Sciatic nerve (tissue), 2 donors: ENCODE measurements at places on chromosomes 6 and 20.

- DNase-seq = no peak
Observed at GRCh38 chr6:40112350-40112749, 178.1 kb upstream of the MOCS1 start.

DNA sequence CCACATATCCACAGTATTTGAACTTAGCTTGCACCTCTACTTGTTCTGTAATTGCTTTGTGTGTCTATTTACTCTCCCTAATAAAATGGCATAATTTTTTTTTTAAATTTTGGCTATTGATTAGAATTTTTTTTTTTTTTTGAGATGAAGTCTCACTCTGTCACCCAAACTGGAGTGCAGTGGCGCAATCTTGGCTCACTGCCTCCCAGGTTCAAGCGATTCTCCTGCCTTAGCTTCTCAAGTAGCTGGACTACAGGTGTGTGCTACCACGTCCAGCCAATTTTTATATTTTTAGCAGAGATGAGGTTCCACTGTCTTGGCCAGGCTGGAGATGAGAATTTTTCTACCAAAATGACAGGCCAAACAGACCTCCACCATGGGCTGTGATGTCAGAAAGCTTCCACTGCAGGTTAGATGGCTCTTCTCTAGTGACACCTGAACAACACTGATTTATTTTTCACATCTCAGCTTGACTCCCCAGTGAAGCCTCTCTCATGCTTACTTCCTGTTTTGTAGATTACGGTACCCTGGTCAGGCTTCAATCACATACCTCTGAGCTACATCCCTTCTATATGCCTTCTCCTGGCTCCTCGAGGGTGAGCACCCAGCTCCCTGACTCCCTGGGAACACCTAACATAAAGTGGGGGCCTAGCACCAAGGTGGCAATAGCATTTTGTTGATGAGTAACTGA lies 112.8 kb downstream of the ARHGAP18 start:
- DNase-seq = no peak

- DNase-seq = no peak
Observed at GRCh38 chr6:119308048-119308570, 41.5 kb downstream of the MAN1A1 start.

- no peak for DNase-seq
Observed at GRCh38 chr6:156378853-156379252, 398.3 kb upstream of the ARID1B start.

GRCh38 chr6:75467966-75468365 lies 25.6 kb downstream of the FILIP1 start:
- DNase-seq = no peak

DNA sequence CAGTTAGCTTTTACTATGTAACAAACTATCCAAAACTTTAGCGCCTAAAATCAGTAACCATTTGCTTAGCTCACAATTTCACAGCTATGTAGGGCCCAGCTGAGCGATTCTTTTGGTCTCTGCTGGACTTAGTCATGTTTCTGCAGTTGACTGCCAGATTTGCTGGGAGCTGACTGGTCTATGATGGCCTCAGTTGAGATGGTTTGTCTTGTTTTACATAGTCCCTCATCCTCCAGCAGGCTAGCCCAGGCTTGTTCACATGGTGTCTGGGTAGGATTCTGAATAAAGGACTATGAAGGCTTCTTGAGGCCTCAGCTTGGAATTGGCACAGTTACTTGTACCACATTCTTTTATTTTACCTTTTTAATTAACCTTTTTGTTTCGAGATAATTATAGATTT lies 247.8 kb upstream of the CHD6 start:
- no peak for DNase-seq

GRCh38 chr6:139943391-139943790 lies 568.9 kb upstream of the CITED2 start:
- DNase-seq = no peak

DNA sequence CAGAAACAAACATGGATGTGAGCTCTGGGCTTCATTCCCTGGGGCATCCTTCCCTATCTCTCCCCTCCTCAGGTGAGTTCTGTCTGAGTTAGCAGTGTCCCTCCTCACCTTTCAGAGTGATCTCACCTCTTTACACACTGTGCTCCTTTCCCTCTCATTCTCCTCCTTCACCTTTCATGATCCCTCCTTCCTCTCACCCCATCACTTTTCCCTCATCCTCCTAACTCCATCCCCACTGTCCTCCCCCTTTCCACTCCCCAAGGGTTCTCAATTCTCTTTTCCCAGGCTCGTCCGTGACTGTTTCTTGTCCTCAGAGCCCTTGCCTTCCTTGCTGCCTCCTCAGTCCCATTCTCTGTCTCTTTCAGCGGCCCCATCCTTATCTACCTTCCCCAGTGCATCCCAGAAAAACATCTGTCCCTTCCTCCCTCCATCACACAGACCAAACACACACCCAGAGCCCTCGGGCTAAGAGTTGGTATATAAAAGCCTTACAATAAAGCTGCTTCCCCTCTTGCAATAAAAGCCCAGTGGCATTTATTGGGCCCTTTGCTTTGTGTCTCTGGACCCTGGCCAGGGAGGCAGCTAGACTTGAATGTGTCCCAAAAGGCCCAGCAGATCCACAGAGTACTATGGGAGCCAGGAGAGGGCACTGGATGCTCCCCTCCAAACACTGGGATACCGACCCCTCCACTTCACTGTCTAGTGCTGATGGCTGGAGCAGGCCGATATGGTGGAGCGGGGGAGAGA lies 1.9 kb downstream of the RNF39 start:
- DNase-seq = no peak

GRCh38 chr6:154229786-154230185 lies 126.8 kb downstream of the IPCEF1 start:
- no peak for DNase-seq

- DNase-seq = no peak
Observed at GRCh38 chr20:37757550-37757949, 63.7 kb downstream of the CTNNBL1 start.

DNA sequence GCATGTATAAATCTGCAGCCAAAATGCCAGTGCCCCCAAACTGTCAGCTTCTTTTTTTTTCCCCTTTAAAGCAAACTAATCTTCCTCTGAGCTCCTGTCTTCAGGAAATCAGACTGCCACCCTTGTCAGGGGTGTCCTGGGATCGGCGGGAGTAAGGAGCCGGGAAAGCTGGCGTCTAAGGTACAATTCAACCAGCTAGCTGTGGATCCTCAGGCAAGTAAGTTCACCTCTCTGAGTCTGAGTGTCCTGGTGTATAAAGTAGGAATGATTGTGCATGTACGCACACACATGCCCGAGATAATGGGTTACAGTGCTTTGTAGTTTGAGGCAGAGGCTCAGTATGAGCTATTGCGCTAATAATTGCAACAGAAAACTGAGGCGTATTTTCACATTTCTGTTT lies 98.3 kb downstream of the ANKRD60 start:
- no peak for DNase-seq

DNA sequence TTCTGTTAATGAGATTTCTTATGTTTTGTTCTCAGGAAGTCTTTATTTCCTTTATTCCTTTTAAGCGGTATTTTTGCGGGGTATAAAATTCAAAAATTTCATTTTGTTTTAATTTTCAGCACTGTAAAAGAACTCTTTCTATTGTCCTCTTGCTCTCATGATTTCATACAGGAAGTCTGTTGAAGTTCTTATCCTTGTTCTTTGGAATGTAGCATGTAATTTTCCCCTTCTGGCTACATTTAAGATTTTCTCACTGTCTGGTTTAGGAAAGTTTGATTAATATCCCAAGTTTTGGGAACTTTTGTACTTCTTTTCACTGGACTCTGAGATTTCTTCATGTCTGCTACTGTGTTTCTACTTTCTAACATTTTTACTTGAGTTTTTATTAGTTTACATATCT lies 581.4 kb upstream of the GJE1 start:
- DNase-seq = no peak

- DNase-seq = no peak
Observed at GRCh38 chr6:43428112-43428570, 800 bp downstream of the ABCC10 start.

GRCh38 chr6:157644043-157644810 lies 178.8 kb upstream of the SNX9 start:
- DNase-seq = no peak

DNA sequence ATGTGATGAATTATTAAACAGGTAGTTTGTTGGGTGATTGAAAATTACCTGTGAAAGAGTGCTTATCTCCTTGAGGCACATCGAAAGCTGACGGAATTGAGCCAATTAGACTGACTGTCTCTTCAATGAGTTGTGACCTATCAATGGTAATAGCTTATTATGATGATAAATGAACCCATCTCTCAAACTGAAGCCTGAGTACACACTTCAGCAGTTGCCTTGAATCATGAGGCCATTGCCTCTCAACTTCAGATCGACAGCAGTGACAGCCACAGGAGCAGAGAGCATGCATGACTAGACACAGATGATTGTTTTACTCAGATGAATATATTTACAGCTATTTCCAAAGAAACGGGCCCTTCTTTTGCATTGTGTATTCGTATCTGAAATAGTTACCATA lies 323.9 kb downstream of the LAMA2 start:
- no peak for DNase-seq

DNA sequence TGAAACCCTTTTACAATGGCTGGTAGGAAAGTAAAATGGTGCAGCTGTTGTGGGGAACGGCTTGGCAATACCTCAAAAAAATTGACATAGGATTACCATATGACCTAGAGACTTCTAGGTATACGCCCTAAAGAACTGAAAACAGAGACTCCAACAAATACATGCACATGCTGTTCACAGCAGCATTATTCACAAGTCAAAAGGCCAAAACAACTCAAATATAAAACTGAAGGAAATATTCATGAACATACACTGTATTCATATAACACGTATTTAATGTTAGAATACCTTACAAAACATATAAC lies 74.6 kb downstream of the FOXA2 start:
- no peak for DNase-seq

DNA sequence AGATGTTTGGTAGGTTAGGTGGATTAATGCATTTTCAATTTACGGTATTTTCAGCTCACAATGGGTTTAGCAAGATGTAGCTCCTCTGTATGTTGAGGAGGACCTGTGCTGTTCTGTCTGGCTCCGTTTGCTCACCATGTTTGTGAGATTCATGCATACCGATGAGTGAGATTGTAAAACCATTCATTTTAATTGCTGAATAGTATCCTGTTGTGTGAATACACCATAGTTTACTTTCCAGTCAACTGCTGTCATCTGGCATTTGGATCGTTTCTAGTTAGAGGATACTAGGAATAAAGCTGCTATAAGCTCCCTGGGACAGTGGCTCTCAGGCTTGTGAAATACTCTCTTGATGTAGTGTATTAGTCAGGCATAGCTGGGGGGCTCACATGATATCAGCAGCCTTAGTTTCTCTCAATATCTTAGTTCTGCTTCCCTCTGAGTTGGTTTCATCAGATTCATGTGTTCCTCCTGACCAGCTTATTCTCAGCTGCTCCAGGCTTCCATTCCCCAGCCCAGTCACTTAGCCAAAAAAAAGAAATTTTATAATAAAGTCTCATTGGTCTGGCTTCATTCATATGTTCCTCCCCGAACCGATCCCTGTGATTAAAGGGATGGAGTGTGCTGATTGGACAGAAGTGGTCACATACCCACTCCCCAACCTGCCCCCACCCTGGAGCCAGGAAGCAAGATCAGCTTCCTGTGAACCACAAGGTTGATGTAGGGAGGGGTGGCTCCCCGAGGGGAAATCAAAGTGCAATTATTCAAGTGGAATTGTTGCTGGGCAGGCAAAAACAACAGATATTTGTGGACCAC lies 10.9 kb upstream of the B4GALT5 start:
- DNase-seq = peak; percentile 81

DNA sequence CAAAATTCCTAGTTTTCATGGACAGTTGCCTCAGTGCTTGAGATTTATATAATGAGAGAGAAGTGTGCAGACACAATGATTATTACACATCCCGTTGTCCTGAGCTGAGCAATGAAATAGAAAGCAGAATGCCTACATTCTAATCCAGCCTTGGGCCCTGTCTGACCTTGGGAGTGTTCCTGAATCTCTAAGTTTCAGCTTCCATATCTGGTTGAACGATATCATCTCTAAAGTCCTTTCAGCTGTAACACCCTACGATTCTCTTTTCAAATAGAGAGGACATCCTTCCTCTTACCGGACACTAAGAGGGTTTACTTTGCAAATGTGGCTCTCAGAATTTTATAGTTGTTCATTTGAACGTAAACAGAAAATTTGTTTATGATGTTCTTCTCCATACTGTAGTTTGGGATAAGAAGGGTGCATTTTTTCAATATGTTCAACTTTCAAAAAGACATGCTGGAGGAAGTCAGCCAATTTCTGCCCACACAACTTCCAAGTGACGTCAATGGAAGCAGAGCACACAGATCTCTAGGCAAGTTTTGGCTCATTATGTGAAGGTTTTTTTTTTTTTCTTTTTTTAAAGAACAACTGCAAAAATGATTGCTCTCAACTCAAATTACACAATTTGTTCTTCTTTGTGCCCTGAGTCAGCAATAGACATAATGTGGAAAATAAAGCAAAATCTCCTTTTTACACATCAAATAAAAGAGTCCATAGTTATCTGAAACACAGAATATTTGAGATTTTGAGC lies 50.4 kb downstream of the PDE7B start:
- DNase-seq = peak; percentile 81

DNA sequence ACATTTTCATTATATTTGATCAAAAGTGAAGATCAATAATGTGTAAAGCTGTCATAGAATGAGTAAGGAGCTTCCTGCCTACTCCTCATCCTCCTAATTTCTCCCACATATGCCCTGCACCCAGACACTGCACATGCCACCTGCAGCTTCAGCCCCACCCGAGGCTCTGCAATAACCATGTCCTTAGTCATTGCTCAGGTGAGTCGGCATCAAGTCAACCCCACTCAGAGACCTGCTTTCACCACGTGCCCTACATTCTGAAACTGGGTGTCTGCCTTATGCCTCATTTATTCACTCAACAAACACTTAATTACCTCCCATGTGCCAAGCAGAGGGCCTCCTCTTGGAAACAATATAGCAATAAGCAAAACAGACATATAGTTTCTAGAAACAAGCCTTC lies 15.4 kb upstream of the TNFAIP3 start:
- no peak for DNase-seq

DNA sequence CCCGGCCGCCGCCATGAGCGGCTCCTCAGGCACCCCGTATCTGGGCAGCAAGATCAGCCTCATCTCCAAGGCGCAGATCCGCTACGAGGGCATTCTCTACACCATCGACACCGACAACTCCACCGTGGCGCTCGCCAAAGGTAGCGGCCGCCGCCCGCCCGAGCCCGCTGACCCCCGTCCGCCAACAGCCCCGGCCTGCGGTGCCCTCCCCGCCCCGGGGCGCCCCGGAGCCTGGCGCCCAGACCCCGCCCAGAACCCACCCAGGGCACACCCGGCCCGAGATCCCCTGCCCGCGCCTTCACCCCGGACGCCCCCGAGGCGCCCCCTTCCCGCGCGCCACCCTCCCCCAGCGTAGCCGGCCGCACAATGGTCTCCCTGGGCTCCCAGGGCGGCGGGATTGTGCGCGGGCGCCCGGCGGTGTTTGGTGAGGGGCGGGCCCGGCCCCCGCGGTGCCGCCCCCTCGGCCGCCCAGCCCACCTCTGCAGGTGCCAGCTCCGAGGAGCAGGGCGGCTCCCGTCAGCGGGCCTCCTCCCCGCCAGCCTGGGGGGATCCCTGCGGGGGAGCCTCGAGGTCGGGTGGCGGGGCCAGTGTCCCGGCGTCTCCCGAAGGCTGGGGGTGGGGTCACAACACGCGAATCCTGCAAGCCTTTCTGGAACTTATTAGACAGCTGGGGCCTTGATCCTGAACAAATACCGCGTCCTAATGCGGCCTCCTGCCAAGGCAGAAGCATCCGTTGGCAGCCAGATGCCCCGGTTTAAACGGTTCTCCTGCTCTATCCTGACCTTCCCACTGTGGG lies 577 bp downstream of the LSM14B start:
- peak; percentile 71 for DNase-seq
